ENCODE measurements at places on chromosomes 2 and 18. TPM values are rescaled to one million over a fixed set of nuclear protein-coding genes. Genes with fewer than 3 reads are reported as not detected.

GRCh38 chr2:226911932-226912331 is 76.1 kb downstream of the RHBDD1 start:
- no peak for DNase-seq

- DNase-seq, result no peak
These were observed 49.5 kb downstream of the SLC40A1 start for GRCh38 chr2:189530965-189531637.

DNA sequence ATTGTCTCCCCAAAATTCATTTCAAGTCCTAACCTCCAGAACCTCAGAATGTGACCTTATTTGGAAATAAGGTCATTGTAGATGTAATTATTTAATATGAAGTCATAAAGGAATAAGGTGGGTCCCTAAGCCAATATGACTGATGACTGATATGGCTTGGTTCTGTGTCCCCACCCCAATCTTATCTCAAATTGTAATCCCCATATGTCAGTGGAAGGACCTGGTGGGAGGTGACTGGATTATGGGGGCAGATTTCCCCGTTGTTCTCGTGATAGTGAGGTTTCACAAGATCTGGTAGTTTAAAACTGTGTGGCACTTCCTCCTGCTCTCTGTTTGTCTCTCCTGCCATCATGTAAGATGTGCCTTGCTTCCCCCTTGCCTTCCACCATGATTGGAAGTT is 43.0 kb upstream of the BCL11A start:
- DNase-seq, result no peak

DNA sequence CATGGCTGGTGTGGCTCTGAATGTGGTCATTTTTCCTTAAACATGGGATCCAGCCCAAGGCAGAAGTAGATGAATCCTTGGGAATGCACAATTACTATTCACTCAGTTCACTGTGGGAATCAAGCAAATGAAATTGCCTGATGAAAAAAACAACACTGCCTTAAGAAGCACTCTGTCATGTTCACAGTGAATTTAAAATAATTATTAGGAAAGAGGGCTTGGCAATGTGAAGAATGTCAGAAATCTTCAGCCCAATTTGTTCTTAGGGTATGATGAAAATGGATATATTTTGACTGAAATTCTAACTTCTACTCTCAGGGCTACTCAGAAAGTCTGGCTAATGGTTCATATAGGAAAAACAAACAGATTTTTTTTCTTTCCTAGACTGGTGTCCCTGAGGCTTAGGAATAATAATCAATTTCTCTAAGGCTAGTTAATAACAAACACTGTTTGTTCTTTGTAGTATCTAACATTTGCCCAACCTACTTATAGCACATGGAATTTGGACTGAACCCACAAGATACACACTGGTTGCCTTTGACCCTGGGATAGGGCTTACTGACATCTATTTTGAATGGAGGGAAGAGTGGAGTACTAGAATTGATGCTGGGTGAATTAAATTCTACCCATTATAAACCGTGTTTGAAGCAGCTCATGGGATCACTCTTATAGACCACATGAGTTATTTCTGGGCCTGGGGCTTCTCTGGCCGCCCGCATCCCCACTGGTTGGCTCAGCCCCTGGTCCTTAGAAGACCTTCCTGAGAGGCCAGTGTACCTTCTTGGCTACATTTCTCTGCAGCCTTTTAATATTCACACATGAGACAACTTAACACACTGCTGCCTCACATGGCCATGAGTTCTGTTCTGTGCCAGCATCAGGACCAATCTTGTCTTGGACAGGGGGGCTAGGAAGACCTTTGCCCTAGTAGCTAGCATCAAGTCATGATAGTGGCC is 8.3 kb upstream of the MRPL33 start:
- DNase-seq, result no peak

DNA sequence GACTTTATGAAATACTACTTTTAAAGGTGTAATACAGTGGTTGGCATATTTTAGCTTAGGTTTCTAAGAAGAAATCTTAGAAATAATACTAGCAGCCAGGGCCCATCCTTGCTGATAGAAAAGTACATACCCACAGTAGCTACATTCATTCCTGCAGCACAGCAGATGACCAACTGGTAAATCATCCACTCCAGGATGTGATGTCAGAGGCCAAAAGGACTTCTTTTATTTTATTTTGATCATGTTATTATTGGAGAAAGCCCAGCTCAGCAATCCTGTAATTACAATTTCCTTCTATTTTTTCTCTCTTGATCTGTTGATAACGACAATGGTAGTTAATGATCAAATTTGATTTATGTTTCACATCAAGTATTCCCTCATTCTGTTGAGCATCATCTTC is 18.0 kb upstream of the TTN start:
- no peak for DNase-seq

- DNase-seq, result no peak
These were observed 263.2 kb downstream of the MEIS1 start for GRCh38 chr2:66698091-66698490.

DNA sequence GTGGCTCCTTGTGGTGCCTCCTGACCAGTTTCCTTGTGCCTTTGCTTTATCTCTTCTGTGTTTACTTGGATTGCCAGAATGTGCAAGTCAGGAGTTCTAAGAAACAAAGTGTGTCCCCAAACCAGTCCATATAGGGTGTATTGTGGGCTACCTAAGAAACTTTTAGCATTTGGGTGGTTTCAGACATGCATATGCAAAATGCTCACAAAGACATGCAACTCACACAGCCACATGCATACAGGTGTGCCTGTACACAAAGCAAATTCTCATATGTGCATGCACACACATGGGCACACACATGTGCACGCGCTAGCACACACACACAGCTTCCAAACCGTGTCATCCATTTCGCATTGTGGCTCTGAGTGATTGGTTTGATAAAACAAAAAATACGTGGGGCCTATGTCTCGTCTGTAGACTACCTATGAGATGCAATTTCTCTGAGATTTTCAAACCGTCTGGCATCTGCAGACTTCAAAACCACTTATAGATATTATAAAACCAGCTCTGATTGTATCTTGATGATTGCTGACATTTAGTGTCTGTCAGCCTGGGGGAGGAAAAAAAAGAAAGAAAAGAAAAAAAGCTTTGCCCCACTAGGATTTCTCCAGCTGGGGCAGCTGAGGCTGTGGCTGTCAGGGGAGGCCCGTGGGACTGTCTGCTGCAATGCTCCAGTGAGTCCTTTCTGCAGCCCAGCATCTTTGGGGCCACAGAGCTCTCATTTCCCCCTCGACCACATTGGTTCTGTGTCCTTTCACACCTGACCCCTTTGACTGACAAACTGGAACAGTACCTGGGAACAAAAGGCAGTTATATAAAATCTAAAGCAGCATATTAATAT is 556.1 kb downstream of the CMPK2 start:
- DNase-seq, result no peak

GRCh38 chr2:233270366-233270765 is 18.9 kb downstream of the ATG16L1 start:
- no peak for DNase-seq

- DNase-seq, result no peak
These were observed 32.4 kb downstream of the TTLL4 start for GRCh38 chr2:218743068-218743467.

DNA sequence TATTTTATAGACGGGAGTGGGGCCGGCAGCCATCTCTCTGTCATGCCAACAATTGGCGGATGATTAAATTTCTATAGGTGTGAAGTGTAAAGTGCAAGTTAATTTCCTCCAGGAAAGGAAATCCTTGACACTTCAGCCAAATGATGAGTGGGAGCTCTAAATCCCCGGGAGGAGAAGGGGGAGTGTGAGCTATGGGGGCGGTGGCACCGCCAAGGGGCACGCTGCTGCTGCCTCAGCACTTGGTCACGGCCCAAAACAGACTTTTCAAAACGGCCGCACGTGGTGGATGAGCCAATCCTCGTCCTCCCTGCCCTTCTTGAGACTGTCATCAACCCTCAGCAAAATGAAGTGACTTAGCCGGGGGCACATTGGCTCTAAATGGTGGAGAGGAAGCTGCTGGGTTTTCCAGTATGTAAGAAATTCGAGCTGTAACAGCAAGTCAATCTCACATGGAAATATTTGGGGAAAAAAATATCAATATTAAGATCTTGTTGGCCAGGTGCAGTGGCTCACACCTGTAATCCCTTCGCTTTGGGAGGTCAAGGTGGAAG is 200.8 kb downstream of the TFCP2L1 start:
- DNase-seq, result no peak

- DNase-seq, result no peak
These were observed 174.2 kb upstream of the OSR1 start for GRCh38 chr2:19532547-19533196.

GRCh38 chr18:49151482-49151881 is 200.7 kb upstream of the SMAD7 start:
- DNase-seq, result no peak

DNA sequence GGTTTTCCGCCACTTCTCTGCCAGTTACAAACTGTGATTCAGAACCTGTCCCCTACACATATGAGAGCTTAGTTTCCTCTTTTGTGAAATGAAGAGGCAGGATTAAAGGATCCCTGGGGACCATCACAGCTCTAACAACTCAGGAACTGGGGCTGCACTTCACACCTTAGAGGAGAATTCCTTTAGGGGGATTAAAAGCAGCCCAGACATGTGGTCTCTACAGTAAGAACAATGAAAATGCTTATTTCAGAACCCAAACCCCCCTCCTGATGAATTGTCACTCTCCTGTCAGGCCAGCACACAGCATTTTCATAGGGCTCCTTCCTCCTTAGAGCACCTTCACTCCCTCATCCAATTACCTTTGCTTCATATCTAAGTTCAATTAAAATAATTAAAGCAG is 101.5 kb upstream of the NEDD4L start:
- no peak for DNase-seq

DNA sequence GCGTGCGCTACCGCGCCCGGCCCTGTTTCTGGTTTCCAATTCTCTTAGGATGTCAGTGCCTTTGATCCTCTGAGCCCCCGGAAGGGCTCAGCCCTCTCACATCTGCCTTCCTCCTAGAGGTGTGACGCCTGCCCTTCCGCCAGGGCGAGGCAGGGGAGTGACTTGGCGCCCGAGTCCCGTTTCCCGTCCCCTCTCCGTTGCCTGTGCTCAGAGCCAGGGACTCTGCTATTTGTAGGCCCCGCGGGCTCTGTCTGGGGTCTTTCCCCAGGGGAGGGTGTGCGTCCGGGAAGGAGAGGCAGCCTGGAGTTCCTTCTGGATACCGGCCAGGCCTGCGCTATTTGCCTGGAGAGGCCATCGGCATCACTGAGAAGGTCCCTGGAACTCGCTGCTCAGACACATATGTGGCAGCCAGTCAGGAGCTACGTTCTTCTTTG is 103.7 kb upstream of the TAF1B start:
- DNase-seq, result no peak

DNA sequence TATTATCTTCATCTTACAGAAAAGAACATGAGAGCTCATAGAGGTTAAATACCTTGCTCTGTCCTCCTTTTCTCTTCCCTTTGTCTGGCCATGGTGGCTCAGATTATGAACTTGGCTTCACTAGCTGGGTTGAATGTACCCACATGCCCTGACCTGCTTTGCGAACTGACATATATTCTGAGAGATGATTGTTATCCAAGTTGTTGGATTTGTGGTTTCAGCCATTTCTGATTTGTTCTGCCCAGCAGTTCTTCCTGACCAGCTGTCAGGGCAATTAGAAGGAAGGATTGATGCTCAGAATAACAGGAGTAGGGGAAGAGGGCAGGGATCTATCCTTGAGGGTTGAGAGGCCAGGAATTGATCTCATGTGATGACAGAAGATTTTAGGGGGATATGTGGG is 236.8 kb upstream of the FAM98A start:
- DNase-seq, result no peak

- no peak for DNase-seq
These were observed 71.7 kb upstream of the MYO3B start for GRCh38 chr2:170106102-170106840.

- no peak for DNase-seq
These were observed 18.7 kb upstream of the ASPRV1 start for GRCh38 chr2:69979902-69980807.

DNA sequence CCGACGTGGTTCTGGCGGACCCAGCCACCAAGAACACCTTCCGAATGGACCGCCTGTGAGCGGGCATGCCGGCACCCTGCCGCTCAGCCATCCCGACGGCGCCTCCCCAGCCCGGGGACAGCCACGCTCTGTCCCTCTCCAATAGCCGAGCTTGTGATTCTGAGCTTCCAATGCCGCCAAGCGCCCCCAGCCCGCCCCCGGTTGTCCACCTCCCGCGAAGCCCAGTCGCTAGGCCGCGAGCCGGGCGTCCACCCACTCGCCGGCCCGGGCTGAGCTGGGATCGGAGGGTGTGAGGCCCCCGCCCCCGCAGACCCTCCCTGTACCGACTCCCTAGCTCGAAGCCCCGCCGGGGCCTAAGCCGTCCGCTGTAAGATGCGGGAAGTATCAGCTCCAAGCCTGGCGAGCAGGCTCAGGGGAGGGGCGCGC is 1195.1 kb upstream of the CHAC2 start:
- DNase-seq, result no peak

DNA sequence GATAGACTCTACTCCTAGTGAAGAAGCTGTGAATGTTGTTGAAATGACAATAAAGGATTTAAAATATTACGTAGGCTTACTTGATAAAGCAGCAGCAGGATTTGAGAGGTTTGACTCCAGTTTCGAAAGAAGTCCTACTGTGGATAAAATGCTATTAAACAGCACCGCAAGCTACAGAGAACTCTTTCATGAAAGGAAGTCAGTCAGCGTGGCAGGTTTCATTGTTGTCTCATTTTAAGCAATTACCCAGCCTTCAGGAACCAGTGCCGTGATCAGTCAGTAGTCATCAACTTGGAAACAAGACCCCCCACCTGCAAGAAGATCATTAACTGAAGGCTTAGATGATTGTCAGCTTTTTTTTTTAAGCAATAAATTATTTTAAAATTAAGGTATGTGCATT is 14.0 kb downstream of the USP14 start:
- no peak for DNase-seq

GRCh38 chr2:85844486-85844885 is 44.3 kb downstream of the ST3GAL5 start:
- DNase-seq, result no peak

- no peak for DNase-seq
These were observed 38.5 kb downstream of the KCTD18 start for GRCh38 chr2:200471324-200471848.

PAX3 gene
- not detected for polyA plus RNA-seq

ARHGAP28 gene
- polyA plus RNA-seq, result 9.1 TPM

DPP4 gene
- 0.80 TPM for polyA plus RNA-seq

TWIST2 gene
- 25.1 TPM for polyA plus RNA-seq

NEU2 gene
- not detected for polyA plus RNA-seq

POTEI gene
- not detected for polyA plus RNA-seq

MYL1 gene
- polyA plus RNA-seq, result not detected

MAL gene
- polyA plus RNA-seq, result 13.3 TPM

SAG gene
- polyA plus RNA-seq, result 0.03 TPM

RBKS gene
- polyA plus RNA-seq, result 1.7 TPM

Measured in urinary bladder (tissue), 4 donors.